T47D (cell line): ENCODE measurements at places on chromosomes 16 and 17.
A peak's percentile ranks its signal among the peaks of the same experiment; 100 is the strongest.

DNA sequence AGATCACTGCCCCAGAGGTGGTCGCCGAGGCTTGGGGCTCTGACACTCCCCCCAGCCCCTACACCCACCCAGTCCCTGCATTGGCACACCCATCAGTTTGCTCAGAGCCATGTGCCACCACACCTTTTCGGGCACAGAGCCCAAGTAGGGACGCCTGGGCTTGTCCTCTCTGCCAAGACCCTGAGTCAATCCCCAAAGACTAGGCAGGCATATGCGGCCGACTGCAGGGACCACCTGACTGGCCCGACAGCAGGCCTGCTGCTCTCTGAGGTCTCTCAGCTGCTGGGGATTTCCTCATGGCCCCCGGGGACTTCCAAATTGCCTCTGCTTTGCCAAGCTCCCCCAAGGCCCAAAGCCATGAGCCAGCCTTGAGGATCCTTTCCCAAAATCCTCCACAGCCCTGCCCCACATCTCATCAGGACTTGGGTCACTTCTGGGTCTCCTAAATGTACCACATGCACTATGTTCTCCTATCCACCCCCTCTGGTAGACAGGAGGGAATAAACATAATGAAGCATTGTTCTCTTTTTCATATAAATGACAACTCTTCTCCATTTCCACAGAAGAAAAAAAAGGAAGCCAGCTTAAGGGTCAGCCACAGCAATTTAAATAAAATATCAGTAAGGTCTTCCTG lies 30.6 kb downstream of the MYO18A start:
- DNase-seq = no peak

GRCh38 chr16:79370736-79371135 lies 229.8 kb downstream of the MAF start:
- DNase-seq = no peak

GRCh38 chr17:57370037-57370581 lies 113.8 kb downstream of the MSI2 start:
- DNase-seq = peak; percentile 10

GRCh38 chr16:51093726-51094280 lies 57.3 kb downstream of the SALL1 start:
- DNase-seq = no peak

DNA sequence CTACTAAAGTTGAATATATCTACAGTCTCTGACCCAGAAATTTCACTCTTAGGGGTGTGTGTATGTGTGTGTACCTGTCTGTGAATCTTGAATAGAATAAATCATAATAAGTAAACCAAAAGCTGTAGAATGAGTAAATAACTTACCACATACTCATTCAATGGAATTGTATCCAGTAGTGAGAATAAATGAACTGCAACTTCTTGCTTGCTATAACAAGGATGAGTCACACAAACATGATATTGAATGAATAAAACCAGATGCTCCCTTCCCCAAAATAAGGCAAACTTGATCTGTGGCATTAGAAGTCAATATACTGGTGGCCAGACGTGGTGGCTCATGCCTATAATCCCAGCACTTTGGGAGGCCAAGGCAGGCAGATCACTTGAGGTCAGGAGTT lies 259.8 kb upstream of the MON1B start:
- DNase-seq = no peak

GRCh38 chr17:45129426-45129939 lies 2.8 kb downstream of the PLCD3 start:
- peak; percentile 79 for DNase-seq

DNA sequence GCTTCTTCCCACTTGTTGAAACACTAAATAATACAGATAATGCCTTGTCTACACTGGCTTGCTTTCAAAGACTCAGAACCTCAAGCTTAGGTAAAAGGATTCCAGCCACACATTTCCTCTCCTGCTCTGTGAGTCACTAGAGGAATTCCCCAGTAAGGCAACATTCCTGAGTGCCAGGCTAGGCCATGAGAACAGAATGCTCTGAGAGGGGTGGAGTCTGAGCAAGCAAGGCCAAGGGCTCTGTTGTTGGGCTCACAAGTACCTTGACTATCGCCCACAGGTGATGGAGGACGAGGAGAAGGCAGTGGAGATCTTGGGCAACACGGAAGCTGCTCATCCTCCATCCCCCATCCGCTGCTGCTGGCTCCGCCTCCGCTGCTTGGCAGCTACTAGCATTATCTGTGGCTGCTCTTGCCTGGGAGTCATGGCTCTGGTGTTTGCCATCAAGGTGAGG lies 6.7 kb upstream of the PHKG2 start:
- peak; percentile 96 for DNase-seq

GRCh38 chr17:40017422-40018080 lies 2.3 kb downstream of the CSF3 start:
- no peak for DNase-seq

DNA sequence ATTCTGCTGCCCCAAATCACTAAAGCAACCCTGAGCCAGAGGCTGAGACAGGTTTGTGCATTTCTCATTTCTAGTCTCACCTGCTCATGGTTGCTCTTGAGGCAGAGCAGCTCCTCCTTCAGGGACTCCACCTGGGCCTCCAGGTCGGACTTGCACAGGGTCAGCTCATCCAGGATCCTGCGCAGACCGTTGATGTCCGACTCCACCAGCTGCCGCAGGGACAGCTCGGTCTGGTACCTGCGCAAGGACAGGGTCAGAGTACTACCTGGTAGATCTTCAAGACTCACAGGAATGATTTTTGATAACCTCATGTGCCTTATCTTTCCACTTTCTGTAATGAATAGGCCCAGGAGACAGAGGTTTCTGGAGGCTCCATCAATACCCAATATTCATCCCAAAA lies 1.1 kb downstream of the KRT31 start:
- no peak for DNase-seq

GRCh38 chr16:10729104-10730048 lies 14.3 kb upstream of the NUBP1 start:
- DNase-seq = peak; percentile 68

DNA sequence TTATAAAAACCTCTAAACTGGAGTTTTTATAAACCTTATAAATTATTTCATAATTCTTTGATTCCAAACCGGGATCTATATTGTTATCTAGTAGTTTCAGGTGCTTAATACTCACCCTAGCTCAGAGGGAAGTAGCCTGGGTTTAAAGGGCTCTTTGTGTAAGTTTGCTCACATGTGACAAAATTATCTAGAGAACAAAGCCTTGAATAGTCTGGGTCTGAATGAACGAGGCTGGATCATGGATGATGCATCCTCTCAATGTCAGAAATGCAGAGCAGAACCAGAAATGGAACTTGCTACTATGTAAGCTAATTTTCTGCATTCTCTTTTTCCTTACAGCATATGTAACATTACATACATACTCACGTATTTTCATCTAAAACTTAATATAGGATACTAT lies 103.9 kb upstream of the NETO2 start:
- no peak for DNase-seq

GRCh38 chr17:55424893-55425540 lies 3.4 kb upstream of the MMD start:
- DNase-seq = no peak

DNA sequence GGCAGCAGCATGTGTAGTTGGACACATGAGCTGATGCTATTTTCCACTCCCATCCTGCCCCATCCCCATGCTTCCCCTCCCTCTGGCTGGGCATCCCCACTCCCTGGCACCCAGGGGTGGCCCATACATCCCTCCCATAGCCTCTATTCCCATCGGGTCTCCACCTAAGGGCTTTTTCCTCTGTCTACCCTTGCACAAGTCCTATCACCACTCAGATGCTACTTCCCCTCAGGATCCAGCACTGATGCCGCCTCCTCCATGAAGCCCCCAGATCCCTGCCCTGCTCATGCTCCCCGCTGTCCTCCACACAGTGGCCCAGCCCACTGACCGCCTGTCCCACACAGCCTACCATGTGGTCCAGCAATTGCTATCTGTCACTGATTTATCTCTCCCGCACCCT lies 15.8 kb downstream of the TRPV1 start:
- DNase-seq = no peak

DNA sequence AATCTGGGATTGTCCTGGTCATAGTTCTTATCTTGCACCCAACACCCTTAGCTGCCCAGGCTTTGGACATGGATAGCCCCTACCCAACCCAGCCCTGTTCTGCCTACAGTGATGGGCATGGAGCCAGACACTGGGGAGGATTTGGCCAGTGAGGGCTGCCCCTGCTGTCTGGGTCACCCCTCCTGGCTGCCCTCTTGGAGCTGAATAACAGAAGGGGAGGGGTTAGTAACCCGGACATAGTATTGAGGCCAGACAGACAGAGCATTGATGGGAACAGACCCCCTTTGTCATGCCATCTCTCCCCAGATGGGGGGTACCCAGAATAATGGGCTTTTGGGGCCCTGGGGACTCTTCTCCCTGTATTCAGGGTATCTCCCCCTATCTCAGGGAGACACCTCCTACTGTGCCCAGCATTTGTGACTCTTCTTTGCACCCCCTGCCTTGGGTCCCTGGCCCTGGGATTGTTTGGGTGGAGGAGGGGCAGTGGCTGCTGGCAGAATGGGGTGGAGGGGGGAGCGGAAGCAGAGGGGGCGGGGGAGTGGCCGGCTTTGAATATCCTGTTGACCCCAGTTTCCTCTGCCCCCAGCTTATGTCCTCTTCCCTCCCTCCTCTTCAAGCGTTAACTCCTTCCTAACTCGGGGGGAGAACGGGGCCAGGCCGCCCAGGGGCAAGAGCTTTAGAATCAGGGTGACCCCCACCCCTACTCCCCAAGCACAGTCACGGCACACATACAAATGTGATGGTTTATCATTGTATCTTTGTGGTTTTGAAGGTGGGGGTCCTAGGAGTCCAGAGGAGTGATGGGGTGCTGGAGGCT lies 17.0 kb downstream of the GJD3 start:
- no peak for DNase-seq

- DNase-seq = no peak
Measured at GRCh38 chr17:41722231-41722630, 10.1 kb downstream of the GAST start.

GRCh38 chr17:82271401-82271800 lies 2.1 kb downstream of the CSNK1D start:
- no peak for DNase-seq

- no peak for DNase-seq
Measured at GRCh38 chr16:996681-997080, 15.1 kb downstream of the SOX8 start.

DNA sequence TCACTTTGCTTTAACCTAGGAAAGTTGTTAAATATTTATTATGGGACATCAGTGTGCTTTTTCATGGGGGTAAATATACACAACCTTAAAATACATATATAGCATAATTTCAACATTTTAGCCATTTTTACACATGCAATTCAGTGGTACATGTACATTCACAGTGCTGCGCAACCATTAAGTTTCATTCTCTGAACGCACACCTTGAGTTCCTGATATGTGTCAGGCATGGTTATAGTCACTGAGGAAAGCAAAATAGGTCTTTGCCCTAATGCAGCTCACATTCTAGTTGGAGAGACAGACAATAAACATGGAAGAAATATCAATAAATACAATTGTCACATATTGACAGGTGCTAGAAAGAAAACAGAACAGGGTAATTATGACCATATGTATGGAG lies 12.8 kb upstream of the CNEP1R1 start:
- DNase-seq = no peak

DNA sequence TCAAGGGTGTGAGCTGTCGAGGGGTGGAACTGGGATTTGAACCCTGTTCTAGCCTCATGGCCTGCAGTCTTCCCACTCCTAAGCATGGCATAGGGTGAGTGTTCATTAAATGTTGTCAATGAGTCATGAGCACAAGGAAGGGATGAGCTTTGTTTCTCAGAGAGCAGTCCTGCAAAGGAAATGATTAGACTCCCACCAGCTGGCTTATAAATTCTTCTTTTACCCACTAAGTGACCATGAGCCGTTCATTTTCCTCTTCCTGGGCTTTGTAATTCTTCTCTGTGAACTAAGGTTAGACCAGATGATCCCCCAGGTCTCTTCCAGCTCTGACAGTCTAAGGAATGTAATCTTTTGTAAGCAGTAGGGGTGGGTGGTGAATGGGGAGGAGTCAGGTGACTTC lies 47.9 kb upstream of the HNF1B start:
- no peak for DNase-seq

GRCh38 chr17:78973196-78973595 lies 6.5 kb downstream of the LGALS3BP start:
- peak; percentile 90 for DNase-seq

- no peak for DNase-seq
Measured at GRCh38 chr17:73758245-73758644, 114.0 kb upstream of the SDK2 start.

DNA sequence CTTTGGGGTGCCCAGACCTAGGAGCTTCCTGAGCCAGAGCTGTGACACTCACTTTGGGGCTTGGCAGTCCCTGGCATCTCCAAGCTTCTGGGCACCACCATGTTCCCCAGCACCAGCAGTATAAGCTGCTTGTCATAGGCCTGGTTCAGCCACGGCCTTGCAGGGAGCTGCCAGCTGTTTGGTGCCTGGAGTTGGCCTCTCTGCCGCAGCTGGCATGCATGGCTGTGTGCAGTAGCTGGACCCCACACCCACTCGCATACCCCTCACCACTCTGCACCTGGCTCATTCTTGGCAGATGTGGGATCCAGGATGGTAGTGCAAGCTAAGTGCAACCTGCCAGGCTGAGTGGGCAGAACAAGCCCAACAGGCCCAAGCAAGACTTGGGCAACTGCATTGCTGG lies 73.4 kb upstream of the BRD7 start:
- DNase-seq = no peak

GRCh38 chr16:17420816-17421215 lies 49.9 kb downstream of the XYLT1 start:
- DNase-seq = no peak

DNA sequence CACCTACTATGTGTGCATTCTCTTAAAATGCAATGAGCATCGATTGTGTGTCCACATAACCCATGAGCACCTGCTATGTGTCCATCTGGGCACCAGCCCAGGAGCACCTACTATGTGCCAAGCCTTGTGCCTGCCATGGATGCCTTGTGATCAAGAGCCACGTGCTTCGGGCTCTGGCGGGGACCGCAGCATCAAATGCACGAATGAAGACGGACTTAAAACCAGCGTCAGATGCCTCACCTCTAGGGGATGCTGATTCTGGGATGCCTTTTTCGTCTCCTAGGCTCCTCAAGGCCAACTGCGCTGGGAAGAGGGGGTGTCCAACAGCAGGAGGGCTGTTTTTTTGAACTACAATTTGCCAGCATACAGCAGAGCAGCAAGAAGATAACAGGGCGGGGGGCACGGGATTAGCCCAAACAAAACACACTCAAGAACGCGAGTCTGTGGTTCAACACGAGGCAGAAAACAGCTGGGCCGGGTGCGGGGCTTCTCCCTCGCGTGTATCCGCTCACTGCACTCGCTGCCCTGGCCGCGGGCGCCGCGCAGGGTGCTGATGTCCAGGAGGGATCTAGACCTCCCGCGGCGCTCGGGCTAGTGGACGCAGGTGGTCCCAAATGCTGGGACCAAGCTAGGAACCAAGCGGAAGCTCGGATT lies 1.2 kb upstream of the GLIS2 start:
- peak; percentile 53 for DNase-seq
